ENCODE measurements at places on chromosomes 12 and 14.

GRCh38 chr12:53245286-53245685, 13.3 kb upstream of the RARG start:
- DNase-seq, result no peak

DNA sequence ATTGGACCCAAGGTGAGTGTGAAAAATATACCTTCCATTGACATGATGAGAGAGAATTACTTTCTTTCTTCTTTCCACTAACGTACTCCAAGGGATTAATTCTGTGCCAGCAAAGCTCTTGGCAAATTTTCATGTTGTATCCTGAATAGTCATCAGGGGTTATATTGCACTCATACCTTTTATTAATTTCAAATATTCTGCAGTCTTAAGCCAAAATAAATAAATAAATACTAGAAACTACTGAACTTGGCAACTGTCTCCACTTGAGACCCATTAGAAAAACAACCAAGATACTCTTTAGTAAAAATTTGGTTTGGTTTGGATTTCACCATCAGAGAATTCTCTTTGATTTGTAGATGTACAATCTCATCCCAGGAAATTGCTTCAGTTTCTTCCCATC, 22.1 kb upstream of the CLEC14A start:
- no peak for DNase-seq

DNA sequence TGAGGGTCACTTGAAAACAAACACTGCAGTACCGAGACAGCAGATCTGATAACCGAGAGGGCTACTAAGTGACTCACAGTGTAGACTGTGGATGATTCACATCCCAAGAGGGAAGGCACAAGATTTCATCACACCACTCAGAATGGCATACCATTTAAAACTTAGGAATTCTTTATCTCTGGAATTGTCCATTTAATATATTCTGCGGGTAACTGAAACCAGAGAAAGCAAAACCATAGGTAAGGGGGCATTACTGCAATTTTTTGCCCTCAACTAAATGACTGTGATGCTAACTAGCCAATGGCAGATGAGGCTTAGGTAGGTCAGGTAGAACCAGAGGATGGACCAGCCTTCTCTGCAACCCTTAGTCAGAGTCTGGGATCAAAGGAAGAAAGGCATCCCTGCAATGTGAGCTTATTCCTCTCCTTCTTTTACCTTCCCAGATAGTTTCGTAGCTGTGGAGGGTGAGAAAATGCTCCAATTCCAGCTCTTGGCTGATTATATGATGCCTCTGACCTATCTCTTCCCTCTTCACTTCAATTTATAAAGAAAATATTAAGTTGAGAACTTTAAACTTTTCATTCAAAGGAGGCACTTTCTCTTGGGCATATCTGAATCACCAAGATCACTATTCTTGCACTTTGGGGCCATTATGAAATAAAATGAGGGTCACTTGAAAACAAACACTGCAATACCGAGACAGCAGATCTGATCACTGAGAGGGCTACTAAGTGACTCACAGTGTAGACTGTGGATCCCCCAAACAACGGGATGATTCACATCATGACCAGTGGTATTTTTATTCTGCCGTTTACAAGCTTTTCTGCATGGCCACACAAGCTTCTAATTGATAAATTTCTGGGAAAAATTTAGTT, 6.8 kb downstream of the ART4 start:
- peak; percentile 45 for DNase-seq

GRCh38 chr14:102496958-102497744, 12.4 kb downstream of the ANKRD9 start:
- no peak for DNase-seq

GRCh38 chr14:64760916-64761315, 56.7 kb downstream of the PLEKHG3 start:
- no peak for DNase-seq

GRCh38 chr14:99030454-99030853, 241.5 kb downstream of the BCL11B start:
- DNase-seq, result no peak

- DNase-seq, result peak; percentile 4
Observed at GRCh38 chr12:113007166-113007565, 28.8 kb downstream of the OAS2 start.

GRCh38 chr12:123267991-123268843, 3.4 kb downstream of the CDK2AP1 start:
- no peak for DNase-seq

DNA sequence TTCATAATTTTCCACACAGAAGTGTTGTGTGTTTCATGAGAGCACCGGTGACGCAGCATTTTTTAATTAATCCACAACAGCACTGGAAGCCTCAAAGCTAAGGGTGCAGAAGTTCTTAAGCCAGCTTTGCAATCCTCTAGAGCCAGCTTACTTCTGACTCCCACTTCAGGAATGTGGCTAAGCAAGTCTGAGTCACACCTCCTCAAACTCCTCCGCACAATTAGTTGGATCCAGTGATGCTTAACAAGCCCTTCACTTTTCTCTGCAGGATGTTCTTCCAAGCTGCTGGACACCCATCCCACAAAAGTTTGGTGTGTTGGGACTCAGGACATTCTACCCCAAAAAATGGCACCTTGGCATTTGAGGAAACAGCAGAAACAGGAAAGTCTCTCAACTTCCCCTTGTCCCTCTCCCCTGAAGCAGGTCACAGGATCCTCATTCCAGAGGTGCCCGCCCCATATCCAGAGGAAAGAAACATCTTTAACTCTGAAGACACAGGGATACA, 210.0 kb downstream of the PPM1H start:
- peak; percentile 27 for DNase-seq

DNA sequence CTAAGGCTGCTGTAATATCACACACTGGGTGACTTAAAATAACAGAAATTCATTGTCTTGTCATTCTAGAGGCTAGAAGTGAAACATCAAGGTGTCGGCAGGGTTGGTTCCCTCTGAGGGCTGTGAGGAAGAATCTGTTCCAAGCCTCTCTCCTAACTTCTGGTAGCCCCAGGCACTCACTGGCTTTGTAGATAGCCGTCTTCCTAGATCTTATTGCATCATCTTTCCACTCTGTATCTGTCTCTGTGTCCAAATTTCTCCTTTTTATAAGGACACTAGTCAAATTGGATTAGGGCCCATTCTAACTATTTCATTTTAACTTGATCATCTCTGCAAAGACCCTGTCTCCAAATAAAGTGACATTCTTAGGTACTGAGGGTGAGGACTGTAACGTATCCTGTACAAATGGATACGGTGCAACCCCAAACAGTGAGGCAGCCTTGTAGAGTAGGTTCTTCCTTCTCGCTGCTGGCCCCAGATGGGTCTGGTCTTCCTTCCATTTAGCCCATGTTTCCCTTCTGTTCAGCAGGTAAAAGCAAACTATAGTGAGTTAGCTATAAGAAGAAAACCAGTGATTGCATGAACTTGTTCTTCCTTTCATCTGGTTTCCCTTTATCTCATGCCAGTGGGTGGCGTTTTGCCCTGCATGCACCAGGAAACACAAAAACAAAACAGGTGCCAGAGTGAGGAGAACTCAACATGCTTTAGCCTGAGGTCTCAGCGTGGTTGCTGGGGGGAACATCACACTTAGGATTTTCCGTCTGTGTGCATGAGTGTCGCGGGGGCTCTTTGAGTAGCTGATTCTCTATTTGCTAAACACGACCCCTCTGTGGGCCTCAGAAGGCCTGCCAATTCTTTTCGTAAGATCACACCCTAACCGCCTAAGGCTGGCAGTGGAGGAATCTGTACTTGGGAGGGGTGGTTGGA, 19.5 kb downstream of the TTC9 start:
- no peak for DNase-seq

- no peak for DNase-seq
Observed at GRCh38 chr12:132686825-132687210, 324 bp downstream of the POLE start.

GRCh38 chr14:69953266-69953915, 74.2 kb downstream of the SMOC1 start:
- no peak for DNase-seq

- DNase-seq, result no peak
Observed at GRCh38 chr12:66290716-66291200, 11.5 kb upstream of the HELB start.

DNA sequence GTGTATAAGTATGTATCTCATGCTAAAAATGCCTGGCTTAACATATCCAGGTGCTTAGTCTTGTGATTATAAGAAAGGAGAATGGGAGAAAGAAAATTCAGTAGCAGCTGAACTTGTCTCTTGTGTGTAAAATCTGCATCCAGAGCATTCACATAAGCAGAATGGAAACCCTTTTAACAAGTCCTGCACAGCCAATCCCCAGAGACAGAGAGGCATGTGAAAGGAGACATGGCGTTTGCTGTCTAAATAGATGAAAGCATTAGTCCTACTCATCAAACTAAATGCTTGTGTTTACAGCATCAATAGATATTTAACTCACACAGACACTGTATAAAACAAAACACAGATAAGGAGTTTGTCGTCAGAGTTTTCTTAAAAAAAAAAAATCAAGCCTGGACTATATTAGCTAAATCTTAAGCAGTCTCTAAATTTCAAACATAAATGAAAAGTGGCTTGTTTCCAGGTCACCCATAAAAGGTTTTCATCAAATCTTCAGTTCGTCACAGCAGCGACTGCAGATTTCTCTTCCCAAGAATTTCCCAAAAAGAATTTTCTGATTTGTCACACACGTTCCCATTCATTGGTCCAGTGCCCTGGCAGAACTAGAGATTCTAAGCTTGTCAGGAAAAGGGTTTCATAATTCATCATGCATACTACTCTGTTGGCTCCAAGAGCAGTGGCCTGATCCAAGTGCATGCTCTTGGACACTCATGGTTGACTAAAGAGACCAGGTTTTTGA, 249.2 kb downstream of the BTG1 start:
- no peak for DNase-seq

GRCh38 chr12:60494244-60494643, 898.4 kb downstream of the SLC16A7 start:
- DNase-seq, result no peak

DNA sequence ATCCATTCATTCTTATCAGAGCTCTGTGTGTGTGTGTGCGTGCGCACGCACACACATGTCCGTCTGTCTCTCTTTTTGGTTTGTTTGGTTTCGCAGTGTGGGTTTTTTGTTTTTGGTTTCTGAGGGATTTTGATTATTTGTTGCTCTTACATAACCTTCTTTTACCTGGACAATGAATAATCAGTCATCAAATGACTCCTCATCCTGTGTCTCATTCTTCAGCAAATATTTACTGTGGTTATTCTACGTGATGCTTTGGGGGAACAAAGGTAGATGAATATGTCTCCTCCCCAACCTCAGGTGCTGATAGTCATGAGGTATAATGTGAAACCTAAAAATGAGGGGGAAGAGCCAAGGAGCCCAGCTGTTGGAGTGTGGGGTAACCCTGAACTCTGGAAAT, 92.4 kb downstream of the SAMD4A start:
- no peak for DNase-seq

GRCh38 chr14:49895480-49895879, 2.6 kb downstream of the ARF6 start:
- DNase-seq, result no peak

GRCh38 chr12:90238663-90239271, 530.1 kb upstream of the ATP2B1 start:
- no peak for DNase-seq

DNA sequence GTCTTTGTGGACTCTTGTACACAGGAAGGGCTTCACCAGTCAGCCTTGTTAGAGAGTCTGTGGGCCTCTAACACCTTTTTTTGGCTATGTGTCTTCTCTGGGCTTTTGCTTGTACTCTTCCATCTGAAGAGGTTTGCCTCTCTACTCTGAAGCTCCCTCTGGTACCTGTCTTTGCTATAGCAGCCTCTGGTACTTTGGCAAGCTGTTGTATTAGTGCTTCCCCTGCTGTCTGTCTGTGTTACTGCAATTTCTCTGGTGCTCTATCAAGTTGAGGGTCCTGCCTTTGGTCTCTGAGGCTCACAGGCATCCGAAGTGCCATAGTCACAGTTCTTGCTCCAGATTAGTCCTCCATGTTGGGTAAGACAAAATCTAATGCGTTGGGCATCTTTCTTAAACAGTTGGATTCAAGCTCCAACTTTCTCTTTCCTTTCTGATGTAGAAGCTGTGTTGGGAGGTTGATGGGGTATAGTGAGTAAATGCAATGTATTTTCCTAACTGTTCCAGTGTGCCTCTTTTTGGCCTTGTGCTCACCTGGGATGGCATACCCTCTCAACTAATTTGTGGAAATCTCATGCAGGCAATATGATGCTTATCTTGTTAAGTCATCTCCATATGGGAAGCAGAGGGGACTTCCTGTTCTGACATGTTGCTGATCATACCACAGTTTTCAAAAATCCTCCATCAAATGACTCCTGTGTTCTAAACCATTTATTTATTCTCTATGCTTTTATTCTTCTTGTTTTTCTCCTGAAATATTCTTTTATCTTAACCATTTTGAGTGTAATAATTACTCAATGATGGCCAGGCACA, 88.8 kb downstream of the ATF7IP start:
- no peak for DNase-seq

- no peak for DNase-seq
Observed at GRCh38 chr12:110966081-110966760, 45.8 kb upstream of the MYL2 start.

DNA sequence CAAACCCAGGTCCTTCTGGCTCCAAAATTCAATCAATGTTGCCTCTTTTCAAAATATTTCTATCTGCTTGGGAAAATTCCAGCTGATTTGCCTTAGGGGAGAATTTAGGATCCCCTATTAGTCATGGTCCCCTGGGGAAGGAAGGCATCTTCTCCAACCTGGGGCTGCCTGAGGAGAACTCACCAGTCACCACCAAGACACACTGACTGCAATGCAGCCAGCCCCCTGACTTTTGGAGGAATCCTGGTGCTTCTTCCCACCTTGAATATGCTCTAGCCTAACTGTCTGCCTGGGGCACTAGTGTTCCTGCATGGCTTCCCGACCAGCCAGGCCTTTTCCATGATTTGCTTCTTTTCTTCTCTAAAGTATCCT, 71.8 kb upstream of the BCL2L14 start:
- DNase-seq, result no peak

DNA sequence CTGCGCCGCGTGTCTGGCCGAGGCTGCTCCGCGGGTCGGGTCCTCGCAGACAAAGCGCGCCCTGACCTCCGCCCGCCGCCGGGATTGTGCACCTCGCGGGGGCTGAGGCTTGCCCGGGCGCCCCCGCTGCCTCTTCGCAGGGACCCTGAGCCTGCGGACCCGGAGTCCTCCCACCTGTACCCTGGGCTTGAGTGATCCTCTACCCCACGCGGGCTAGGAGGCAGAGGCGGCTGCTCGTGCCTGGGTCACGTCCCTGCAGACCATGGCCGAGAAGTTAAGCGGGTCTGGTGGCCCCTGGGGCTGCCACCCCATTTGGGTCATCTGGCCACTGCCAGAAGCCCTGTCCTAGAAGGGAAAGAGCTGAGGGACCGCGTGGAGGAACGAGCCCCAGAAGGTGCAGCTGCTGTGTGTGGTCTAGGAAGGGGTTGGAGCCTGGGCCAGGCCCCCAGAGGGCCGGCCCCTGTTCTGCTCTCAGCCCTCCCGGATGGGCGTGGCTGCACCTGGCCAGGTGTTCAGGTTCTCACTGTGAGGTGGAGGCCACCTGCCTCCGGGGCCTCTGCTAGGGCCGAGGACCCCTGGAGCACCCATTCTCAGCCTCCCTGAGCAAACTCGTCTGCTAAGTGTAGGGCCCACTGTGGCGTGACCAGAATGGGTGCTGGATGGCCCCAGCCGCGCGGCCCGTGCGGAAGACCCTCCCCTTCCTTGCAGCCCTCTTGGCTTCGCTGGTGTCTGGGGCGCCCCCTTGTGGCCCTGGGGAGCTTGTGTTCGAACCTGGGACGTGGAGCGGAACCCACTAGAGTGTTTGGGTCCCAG, 49.6 kb downstream of the LRCOL1 start:
- no peak for DNase-seq

GRCh38 chr14:32560209-32560857, 231.2 kb downstream of the AKAP6 start:
- peak; percentile 40 for DNase-seq

- no peak for DNase-seq
Observed at GRCh38 chr12:12474931-12475795, 87.5 kb downstream of the DUSP16 start.
